CD4-positive, alpha-beta memory T cell (primary cell): ENCODE measurements at places on chromosomes 12 and 14.

DNA sequence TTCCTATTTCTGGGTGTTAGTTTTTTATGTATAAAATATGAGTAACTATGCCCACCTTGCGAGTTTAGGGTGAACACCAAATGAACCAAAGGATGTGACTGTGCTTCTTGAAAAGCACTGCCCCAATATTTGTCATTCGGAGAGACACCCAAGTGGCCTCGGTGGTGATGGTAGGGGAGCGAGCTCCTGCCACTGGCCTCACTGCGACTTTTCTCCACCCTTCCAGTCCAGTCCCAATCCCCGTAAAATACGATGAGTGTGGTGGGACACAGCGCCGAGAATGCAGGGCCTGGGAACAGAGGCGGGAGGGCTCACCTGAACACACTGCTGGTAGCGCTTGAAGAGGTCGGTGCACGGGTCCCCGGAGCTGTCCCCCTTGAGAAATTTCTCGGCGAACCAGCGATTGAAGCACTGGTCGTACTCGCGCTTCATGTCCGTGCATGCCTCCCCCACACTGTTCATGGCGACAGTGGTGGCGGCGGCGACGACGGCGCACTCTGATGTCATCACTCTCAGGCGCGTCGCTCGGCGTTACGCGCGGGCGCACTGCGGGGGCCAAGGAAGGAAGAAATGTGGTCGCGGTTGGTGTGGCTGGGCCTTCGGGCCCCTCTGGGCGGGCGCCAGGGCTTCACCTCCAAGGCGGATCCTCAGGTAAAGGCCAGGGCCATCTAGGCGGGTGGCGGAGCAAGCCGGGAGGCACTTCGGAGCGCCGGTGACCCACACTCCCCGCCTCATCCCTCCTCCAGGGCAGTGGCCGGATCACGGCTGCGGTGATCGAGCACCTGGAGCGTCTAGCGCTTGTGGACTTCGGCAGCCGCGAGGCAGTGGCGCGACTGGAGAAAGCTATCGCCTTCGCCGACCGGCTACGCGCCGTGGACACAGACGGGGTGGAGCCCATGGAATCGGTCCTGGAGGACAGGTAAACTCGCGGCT is at the start of the genes GATC and TRIAP1:
TSS of gene GATC (plus strand) at position 534 of the 933 bp plus-strand sequence. CDS start at position 571, 37 bp downstream.
TSS of gene TRIAP1 (minus strand) at position 474 of the 933 bp plus-strand sequence. CDS start at position 462, 12 bp downstream.
- peak; percentile 87 for DNase-seq

DNA sequence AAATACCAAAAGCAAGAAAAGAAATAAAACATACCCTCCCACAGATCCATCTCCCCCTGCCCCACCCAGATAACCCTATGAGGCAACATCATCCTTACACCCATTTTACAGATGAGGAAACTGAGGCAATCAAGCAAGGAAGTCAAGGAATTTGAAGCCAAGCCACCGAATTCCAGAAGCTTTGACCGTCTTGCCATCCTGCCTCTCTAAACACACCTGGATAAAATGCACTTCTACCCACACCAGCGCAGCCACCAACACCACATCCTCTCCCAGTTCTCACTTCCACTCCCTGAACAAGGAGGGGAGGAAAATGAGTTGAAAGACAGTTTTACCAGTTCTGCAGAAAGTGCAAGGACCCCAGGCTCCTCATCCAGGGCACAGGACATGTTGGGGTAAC is 13.6 kb downstream of the CMKLR1 start:
- no peak for DNase-seq

DNA sequence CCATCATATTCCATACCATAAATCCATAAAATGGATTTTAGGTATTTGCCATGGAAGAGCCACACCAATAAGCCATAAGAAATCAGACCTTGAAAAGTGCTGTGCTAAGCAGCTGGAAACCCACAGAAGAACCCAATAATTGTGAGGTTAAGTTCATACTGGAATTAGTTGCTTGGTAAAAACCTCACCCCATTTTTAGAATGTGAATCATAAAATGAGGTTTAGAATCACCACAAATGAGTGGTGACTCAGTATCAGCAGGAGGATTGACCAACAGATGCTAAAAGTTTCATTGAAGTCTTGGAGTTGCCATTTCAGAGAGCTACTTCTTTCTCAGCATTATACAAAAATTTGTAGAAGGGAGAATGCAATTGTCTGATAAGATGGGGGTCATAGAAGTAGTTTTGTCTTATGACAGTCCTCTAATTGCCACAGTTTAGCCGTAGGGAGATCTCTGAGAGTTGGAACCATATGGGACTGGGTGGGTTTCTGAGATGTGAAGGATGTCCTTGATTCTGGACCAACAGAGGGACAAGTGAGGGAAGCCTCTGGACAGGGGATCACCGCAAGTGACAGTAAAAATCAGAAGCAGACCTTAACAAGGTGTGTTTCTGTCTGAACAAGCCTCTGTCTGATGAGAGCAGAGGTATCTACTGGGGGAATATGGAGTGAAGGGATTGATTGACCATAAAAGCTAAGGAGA is 1.4 kb upstream of the STON2 start:
- no peak for DNase-seq

DNA sequence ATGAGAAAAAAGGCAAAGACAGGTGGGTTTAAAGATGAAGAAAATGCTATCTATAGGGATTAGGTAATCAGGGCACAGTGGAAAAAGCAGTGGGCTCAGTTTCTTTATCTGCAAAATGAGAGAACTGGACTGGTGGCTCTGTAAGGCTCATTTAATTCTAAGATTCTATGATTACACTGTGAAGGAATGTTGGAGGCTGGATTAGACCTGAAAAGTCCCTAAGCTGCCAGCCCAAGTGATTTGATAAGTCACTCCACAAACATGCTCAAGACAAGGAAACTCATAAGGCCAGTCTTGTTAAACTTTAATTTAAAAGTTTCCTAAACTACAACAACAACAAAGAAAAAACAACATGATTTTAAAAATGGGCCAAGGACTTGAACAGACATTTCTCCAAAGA is 75.1 kb downstream of the DCAF5 start:
- DNase-seq: no peak

GRCh38 chr14:87879389-87879788 is 113.6 kb downstream of the GALC start:
- DNase-seq: no peak

GRCh38 chr12:123393747-123394146 is 9.8 kb downstream of the KMT5A start:
- DNase-seq: no peak

- DNase-seq: no peak
Observed at GRCh38 chr12:59494617-59495016, 101.2 kb upstream of the SLC16A7 start.

DNA sequence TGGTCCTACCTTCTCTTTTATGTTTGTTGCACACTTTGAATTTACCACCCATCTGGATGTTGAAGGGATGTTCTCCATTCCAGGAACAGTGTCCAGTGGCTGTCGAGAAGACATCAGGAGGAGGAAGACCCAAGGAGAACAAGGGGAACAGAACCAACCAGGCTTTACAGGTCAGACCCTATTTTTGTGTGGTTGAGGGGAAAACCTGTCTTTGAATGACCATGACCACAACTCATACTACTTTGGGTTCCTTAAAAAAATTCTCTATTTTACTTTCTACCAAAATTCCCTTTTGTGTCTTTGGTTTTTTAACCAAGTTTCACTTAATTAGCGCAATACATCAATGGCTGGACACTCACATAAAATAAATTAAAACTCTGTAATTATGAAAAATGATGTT is 78.7 kb downstream of the PLXNC1 start:
- no peak for DNase-seq

GRCh38 chr14:80946797-80947196 is 5.3 kb upstream of the CEP128 start:
- DNase-seq: no peak

- no peak for DNase-seq
Observed at GRCh38 chr12:20778969-20779368, 31.5 kb upstream of the SLCO1B3 start.

GRCh38 chr14:104284107-104284592 is 145.8 kb downstream of the KIF26A start:
- DNase-seq: no peak

GRCh38 chr14:26427097-26427496 is 170.7 kb downstream of the NOVA1 start:
- DNase-seq: no peak

DNA sequence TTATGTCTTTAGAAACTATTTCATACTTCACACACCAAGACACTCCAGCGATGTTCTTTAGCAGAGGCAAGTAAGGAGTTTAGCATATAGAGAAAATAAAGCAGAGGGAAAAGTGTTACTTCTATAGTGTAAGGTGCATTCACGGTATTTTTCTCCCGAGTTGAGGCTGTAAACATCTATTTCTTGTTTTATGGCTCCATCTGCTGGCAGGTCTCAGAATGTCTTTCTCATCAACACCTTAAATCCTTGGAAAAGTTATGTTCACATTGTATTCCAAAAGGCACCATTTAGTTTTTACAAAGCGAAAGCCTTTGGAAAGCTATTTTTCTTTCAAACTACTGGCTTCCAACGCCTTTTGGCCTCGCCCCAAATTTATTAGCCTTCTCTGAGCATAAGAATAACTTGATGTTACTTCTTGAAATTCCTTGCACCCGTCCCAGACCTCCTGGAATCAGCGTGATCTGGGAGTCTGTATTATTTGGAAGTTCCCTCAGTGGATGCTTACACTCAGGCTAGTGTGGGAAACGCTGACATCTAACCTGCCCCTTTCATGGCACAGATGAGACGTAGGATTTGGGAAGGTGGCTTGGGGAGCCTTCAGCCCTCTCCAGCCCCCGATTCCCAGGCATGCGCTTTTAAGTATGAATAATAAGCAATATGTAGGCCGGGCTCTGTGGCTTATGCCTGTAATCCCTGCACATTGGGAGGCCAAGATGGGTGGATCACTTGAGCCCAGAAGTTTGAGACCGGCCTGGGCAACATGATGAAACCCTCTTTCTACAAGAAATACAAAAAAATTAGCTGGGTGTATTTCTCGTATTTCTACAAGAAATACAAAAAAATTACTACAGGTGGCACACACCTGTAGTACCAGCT is 1.9 kb upstream of the PIWIL1 start:
- DNase-seq: peak; percentile 27

- DNase-seq: no peak
Observed at GRCh38 chr12:41653386-41654326, 465.5 kb downstream of the PDZRN4 start.

- no peak for DNase-seq
Observed at GRCh38 chr14:100791995-100792394, 33.9 kb upstream of the MEG3 start.

- no peak for DNase-seq
Observed at GRCh38 chr12:53626702-53627169, 554 bp upstream of the ATF7 start.

DNA sequence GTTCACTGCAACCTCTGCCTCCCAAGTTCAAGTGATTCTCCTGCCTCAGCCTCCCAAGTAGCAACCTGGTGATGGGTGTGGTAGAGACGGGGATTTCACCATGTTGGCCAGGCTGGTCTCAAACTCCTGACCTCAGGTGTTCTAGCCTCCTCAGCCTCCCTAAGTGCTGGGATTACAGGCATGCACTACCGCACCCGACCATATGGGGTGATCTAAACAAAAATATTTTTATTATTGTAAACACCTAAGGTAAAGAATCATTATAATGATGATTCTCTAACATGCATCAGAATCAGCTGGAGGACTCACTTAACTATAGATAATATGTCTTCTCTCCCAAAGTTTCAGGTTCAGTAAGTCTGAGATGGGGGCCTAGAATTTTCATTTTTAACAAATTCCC is 96.2 kb upstream of the ALG10 start:
- no peak for DNase-seq

DNA sequence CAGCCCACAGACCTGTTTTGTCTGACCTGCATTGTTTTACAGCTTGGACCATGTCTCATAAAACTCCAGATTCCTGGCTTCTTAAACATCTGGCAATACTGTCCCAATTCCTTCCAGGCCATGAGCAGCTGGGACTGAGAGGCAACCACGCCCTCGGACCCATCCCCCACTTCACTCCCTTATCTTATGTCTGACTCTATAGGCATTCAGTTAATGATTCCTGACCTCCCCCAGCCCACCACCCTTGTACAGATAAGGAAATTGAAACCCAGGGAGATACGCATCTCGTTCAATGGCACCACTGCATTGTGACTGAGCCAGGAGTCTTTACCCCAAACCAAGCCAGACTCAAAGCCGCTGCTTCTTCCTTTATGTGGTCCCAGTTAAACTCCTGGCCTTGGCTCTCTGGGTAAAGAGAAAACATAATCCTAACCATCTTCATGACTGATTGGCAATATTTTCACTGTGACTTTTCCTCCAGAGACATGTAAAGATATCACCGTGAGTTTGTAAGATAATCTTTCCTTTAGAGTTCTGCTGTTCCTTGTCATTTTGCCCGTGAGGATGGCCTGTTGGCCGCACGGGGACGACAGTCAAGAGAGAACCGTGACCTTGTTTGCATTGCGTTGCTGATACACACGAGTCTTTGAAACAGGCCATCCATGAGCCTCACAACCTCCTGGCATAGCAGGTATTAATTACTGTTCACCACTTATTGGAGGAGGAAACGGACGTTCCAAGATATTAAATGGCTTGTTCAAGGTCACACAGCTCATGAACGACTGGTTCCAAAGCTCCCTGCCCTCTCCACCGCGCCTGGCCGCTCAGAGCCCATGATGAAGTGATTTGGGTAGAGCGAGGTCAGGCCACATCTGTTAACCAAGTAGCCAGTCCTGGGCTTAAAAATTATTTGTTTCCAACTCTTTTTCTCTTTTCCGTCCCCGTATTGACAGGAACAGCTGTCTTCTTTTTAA is 39.4 kb downstream of the MAP1LC3B2 start:
- DNase-seq: no peak

DNA sequence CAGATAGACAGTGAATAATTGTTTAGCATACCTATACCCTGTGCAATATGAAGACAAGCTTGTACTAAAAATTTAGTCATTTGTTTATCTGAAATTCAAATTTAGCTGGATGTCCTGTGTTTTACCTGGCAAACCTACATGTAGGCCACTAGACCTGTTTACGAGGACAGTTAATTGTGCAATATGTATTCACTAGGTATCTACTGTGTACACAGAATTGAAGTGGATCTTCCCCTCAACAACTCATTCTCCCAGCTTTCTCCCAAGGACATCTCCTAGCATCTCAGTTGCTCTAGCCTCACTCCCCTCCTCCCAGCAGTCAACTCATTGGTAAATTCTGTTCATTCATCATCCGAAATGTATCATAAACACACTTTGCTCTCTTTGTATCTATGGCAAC is 25.3 kb downstream of the AK7 start:
- DNase-seq: no peak
